Esophagus muscularis mucosa (tissue), 4 donors: ENCODE measurements at places on chromosomes 16 and 17.

- H3K4me3 ChIP-seq, result peak overlapping the region; percentile 46
- H3K4me1 ChIP-seq, result peaks cover 56% of the 10 kb centered on the region
- H3K27ac ChIP-seq, result peak overlapping the region; percentile 80
These were observed 40.1 kb downstream of the MYO18A start for GRCh38 chr17:29140051-29140621.

GRCh38 chr16:78681743-78682142 is 582.3 kb downstream of the WWOX start:
- no peaks in the 10 kb centered on the region for H3K27me3 ChIP-seq
- no peak overlapping the region for H3K4me3 ChIP-seq
- peaks cover 5% of the 10 kb centered on the region for H3K4me1 ChIP-seq
- DNase-seq, result no peak
- H3K27ac ChIP-seq, result no peak overlapping the region

- no peaks in the 10 kb centered on the region for H3K36me3 ChIP-seq
- DNase-seq, result no peak
- H3K4me1 ChIP-seq, result no peaks in the 10 kb centered on the region
- no peak overlapping the region for H3K27ac ChIP-seq
- no peaks in the 10 kb centered on the region for H3K27me3 ChIP-seq
These were observed 194.3 kb upstream of the RPL38 start for GRCh38 chr17:74009056-74009625.

DNA sequence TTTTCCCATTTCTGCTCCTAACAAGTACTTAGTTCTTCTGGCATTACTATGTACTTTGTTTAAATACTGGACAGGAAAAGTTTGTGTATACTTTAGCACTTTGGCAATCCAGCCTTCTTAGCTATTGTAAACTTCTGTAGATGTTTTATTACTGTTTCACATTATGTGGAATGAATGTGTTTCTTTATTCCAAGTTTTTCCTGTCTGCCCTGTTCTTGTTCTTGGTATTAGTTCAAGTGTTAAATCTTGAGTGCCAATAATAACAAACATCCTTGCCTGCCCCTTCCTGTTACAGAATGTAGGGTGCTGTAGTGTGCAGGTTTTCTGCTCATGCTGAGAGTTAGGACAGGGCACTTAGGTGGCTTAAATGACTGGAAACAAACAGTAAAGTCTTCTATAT is 7.3 kb upstream of the CAPNS2 start:
- H3K4me3 ChIP-seq, result no peak overlapping the region
- no peaks in the 10 kb centered on the region for H3K27me3 ChIP-seq
- H3K4me1 ChIP-seq, result peaks cover 29% of the 10 kb centered on the region
- no peak for DNase-seq
- H3K27ac ChIP-seq, result no peak overlapping the region

DNA sequence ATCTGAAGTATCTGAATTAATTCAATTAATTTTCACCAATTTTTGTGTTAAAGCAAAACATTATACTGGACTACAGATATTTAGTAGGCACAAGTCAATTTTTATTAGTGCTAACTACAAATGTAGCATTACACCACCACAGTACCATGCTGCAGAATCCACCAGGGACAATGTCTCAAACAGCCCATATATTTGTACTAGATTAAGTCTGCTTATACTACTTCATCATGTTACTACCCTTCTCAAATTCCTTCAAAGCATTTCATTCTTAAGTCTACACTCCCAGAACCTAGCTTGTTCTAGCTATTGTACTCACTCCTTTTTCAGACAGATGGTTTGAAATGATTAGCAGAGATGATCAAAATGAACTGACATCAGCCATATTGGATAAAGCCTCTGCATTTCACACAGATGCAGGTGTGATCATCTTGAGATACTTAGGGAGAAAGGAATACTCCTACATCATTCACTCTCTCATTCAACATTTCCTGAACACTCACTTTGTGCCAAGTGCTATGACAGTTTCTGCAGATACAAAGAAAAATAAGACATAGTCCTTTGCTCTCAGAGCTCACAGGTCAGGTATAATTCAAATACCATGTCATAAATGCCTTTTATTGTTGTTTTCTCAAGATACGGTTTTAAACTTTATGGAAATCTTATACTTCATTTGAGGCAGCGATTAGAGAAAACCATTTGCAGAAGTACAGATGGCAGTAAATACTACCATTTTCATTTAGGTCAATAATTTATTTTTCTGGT is 47.7 kb downstream of the SMURF2 start:
- no peaks in the 10 kb centered on the region for H3K36me3 ChIP-seq
- H3K27me3 ChIP-seq, result no peaks in the 10 kb centered on the region
- no peak for DNase-seq

DNA sequence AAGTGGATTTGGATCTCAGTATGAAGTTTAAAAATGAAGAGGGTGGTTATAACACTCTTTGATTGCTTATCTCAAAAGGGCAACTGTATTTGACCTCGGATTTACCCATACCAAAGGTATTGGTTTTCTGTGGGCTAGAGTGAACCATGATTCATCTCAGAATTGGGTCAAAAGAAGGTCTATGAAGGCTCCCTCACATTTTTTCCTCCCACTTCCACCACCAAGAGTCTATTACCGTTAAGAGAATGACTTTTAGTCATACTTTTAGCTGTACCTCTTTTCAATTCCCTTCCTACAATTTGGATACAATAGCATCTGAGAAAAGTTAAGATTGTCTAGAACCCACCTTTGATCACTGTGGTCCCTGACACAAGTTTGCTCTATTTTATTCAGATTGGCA is 280.9 kb downstream of the RBFOX1 start:
- no peaks in the 10 kb centered on the region for H3K27me3 ChIP-seq
- no peak for DNase-seq
- H3K36me3 ChIP-seq, result no peaks in the 10 kb centered on the region

- no peaks in the 10 kb centered on the region for H3K4me1 ChIP-seq
- DNase-seq, result peak; percentile 12
- peaks cover 12% of the 10 kb centered on the region for H3K27me3 ChIP-seq
- H3K4me3 ChIP-seq, result no peak overlapping the region
- H3K36me3 ChIP-seq, result no peaks in the 10 kb centered on the region
- H3K27ac ChIP-seq, result no peak overlapping the region
These were observed 9.0 kb downstream of the PIK3R5 start for GRCh38 chr17:8956465-8956902.

GRCh38 chr17:51456942-51457341 is 196.6 kb downstream of the UTP18 start:
- H3K4me3 ChIP-seq, result no peak overlapping the region
- H3K4me1 ChIP-seq, result peaks cover 18% of the 10 kb centered on the region
- no peak for DNase-seq

- DNase-seq, result no peak
- no peak overlapping the region for H3K4me3 ChIP-seq
- no peaks in the 10 kb centered on the region for H3K36me3 ChIP-seq
- no peaks in the 10 kb centered on the region for H3K27me3 ChIP-seq
- no peak overlapping the region for H3K27ac ChIP-seq
- H3K4me1 ChIP-seq, result peaks cover 4% of the 10 kb centered on the region
These were observed 41.8 kb upstream of the NUDT7 start for GRCh38 chr16:77680496-77680895.

GRCh38 chr16:69482410-69482991 is 58.1 kb downstream of the CYB5B start:
- H3K4me1 ChIP-seq, result peaks cover 10% of the 10 kb centered on the region
- H3K36me3 ChIP-seq, result no peaks in the 10 kb centered on the region
- H3K4me3 ChIP-seq, result peak overlapping the region; percentile 20
- DNase-seq, result no peak

DNA sequence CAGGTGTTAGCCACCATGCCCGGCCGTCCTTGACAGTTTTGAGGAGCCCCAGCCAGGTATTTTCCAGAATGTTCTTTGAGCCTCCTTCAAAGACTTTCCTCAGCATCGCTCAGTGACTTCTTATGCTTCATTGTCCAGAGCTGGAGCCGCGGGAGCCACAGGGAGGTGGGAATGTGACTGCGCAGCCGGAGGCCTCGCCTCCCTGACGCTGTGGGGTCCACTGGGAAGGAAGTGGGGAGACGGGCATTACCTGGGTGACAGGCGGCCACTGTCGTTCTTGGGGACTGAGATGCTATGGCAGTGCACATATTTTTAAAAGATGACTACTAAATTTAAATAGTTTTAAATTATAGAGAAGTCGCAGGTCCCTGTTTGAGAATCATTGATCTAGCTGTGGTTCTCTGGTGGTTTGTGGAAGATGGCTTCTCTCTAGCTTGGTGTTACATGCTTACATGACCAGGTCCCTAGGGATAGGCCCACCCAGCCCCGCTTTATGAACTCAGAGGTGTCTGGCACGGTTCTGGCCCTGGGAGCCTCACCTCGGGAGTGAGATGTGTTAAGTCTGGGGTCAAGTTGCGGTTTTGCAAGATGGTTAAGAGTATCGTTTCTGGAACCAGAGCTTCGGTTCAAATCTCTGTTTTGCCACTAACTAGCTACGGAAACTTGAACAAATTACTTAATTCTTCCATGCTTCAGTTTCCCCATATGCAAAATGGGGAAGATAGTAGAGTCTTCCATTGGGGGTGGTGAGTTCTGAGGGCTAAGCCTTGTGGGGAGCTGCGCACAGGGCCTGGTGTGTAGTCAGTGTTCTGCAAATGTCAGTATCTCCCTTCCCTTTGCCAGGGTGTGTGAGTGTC is 53.0 kb downstream of the ATP2C2 start:
- H3K4me1 ChIP-seq, result no peaks in the 10 kb centered on the region
- no peaks in the 10 kb centered on the region for H3K27me3 ChIP-seq
- no peaks in the 10 kb centered on the region for H3K36me3 ChIP-seq
- no peak overlapping the region for H3K4me3 ChIP-seq
- DNase-seq, result no peak
